ENCODE measurements at places on chromosomes 5 and 9.

DNA sequence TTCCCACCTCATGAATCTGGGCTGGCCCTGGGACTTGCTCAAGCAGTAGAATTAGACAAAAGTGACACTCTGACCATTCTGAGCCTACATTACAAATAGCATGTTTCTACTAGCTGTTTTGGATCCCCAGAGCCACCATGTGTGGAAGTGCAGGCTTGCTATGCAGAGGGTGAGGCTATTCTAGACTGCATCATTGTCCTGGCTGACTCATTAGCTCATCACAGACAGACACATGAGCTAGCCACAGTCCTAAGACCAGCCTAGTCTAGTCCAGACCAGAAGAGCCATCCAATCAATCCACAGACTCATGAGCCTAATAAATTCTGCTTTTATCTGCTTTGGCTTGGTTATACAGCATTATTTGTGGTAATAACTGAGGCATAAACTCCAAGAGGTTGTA lies 351.9 kb downstream of the PRELID2 start:
- DNase-seq, result no peak

DNA sequence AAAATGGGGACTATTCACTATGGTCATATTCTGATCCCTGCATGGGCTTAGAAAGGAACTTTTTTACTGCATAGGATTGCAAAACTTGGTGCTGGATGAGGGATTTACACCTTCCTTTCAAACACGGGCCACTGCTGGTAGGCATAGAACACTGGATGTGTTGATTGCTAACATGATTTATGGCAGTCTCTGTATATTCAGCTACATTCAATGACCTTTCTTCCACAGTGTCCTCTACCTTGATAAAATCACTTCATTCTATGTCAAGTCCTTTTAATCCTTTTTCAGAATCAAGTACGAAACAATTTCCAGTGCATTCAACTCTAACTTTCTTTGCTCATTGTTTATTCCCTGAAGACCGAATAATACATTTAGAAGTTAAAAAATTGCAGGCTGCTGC lies 91.9 kb upstream of the ATG10 start:
- no peak for DNase-seq

- DNase-seq, result no peak
These were observed 31.6 kb downstream of the NTNG2 start for GRCh38 chr9:132193227-132194124.

- peak; percentile 98 for DNase-seq
These were observed at the start of the genes APBB3 and SLC35A4 for GRCh38 chr5:140564196-140565023. APBB3 (minus strand) TSS chr5:140564598; CDS start chr5:140564245, 353 bp downstream. SLC35A4 (plus strand) TSS chr5:140564828; CDS start chr5:140567170, 2,342 bp downstream.

DNA sequence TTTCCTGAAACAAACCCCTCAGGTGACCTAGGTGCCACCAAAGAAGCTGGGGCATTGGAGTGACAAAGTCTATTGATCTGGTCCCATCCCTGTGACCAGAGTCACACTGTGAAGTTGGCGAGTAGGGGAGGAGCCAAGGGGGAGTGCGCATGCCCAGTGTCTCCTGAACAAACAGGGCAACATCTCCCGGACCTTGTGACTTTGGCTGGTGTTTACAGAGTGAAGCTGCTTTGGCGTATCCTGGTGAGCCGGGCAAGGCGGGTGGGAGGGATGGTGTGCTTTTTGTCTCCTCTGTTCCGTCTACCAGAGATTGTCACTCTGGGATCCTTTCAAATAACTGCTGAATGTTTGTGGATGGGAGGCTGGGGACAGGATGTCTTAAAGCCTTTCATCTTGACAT lies 204.5 kb downstream of the HSPA4 start:
- DNase-seq, result no peak

GRCh38 chr9:133492061-133493021 lies 13.4 kb upstream of the SLC2A6 start:
- no peak for DNase-seq

DNA sequence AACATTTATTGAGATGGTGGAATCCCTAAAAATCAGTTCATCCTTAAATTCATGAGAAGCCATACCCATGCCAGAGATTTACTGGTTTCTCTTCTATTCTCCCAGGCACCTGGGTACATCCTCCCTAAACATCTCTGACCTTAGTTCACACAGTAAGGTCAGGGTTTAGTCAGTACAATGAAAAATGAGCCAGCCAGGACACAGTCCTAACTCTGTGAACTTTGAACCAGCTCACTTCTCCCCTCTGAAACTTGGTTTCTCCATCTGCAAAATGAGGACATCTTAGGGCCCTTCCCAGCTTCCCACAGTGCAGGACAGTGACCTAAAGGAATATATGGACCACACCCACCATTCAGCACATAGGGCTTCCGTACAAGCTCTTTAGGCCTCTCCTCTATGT lies 1.9 kb downstream of the NOP16 start:
- DNase-seq, result no peak

DNA sequence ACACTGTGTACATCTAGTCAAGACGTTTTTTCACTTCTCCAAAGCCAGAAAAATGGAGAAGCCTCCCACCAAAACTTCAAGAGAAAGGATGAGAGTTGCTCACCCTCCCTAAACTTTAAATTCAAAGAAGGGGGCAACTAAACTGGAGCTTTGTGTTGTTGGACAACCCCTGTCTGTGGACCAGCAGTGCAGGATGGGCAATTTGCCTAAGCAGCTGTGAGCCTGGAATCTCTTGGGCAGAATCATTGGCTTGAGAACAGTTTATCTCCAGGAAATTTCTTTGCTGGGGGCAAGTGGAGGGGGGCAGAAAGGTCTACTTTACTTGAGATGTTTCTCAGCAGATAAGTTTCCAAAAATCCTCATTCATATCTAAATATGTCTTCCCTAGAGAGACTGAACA lies 151.8 kb downstream of the MUSK start:
- DNase-seq, result no peak

GRCh38 chr9:114178756-114179450 lies 23.6 kb downstream of the COL27A1 start:
- DNase-seq, result no peak

- no peak for DNase-seq
These were observed 117.5 kb upstream of the CLINT1 start for GRCh38 chr5:157976429-157976828.

GRCh38 chr5:17213938-17214337 lies 3.5 kb upstream of the BASP1 start:
- DNase-seq, result no peak

- no peak for DNase-seq
These were observed 23.7 kb downstream of the BICD2 start for GRCh38 chr9:92740969-92741368.

- no peak for DNase-seq
These were observed 59.6 kb downstream of the BARX1 start for GRCh38 chr9:93895535-93895934.

DNA sequence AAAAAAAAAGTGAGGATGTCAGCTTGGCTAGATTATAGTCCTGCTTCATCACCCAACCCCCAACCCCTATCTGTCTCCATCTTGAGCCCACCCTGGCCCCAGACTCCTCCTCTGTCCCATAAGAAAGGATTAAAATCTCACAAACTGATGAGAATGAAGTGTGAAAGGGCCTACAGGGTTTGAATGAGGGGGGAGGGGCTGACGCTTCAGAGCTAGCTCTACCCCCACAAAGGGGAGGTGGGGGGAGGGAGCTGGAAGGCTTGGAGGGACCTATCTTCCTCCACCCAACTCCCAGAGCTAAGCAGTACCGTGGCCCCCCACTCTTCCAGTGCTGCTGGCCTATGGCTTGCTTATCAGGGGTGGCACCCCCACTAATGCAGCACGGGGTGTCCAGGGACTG lies 43.7 kb upstream of the HAND1 start:
- DNase-seq, result no peak

DNA sequence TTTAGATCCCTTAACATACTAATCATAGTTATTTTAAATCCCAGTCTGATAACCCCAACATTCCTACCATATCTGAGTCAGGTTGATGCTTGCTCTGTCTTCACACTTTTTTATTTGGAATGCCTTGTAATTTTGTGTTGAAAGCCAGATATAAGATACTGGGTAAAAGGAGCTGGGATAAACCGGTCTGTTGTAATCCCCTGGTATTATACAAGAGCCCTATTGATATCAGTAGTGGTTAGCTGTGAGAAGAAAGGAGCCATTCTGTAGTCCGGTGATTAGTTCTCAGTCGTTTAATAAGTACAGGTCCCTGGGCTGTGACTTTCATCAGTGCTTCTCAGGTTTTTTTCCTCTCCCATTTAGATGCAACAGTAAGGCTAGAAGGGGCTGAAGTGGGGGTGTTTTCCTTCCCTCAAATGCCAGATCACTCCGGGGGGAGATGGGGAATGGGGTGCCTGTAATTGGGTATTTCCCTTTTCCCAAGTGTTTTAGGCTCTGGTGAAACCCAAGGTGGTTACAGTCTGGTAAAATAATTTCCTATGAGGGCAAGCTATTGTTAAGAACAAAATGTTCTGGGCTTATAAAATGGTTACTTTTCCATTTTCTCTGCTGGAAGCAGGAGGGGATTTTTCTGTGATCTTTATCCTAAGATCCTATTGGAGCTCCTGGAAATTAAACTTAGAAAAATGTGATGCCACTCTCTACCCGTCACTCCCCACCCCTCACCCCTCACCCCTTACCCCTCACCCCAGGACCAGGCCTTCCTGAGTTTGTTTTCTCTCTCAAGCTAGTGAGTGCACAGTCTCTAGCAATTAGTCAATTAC lies 72.7 kb downstream of the KCNN2 start:
- no peak for DNase-seq

- DNase-seq, result no peak
These were observed 144.0 kb downstream of the MYO10 start for GRCh38 chr5:16791904-16792597.

DNA sequence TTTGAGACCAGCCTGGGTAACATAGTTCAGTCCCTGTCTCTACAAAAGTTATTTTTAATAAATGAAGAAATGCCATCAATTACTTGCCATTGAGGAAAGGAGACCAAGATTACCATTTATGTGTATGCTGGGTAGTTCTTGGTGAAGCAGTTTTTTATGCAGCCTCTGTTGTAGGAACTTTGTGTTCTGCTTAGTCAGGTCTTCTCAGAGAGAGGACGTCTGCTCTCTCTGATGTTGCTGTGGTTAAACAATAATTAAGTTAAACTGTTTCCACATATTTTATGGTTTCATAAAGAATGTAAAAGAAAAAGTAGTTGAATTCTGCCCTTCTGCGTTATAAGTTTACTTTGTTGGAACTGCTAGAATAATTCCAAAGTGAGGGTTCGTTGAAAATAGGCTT lies 210.5 kb downstream of the KDM4C start:
- DNase-seq, result no peak

DNA sequence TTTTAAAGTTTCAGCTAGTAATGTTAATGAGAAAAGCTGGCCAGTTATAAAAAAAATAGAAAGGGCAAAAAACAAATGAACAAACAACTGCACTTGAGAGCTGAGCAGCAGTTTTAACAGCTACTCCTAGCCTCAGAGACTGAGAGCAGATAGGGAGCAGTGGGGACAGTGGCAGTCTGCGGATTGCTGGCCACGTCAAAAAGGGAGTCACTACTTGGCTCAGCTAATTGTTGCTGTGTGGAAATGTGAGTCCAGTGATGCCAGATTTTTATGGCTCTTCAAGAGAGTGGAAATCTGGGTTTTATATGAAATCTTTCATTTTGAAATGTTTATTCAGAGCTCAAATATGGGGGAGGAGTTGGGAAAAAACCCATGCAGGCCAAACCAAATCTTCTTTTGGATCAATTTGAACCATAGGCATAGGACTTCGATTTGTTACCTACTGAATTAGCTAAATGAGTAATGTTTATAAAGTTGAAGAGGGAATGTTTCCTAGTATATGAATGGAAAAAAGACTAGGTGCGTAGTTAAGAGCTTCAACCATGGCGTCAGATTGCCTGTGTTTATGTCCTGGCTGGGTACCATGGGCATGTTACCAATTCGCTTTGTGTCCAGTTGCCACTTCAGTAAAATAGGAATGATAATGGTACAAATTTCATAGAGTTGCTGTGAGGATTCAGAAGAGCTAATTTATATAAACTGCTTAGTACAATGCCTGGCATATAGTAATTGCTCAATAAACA lies 102.1 kb downstream of the PAM start:
- no peak for DNase-seq

- DNase-seq, result no peak
These were observed 5.8 kb downstream of the HAPLN1 start for GRCh38 chr5:83714810-83715209.

GRCh38 chr9:14320271-14321181 lies 6.6 kb upstream of the NFIB start:
- no peak for DNase-seq

GRCh38 chr5:63408984-63409383 lies 553.3 kb downstream of the HTR1A start:
- no peak for DNase-seq

- DNase-seq, result no peak
These were observed 94.4 kb downstream of the PDZD2 start for GRCh38 chr5:31733371-31733770.
